Stimulated activated CD4-positive, alpha-beta T cell treated with anti-CD3 and anti-CD28 coated beads, Interleukin-2, amount 100 ng/mL, for 48 hours (primary cell): ENCODE measurements at places on chromosomes 3 and 15.

- no peak for DNase-seq
Measured at GRCh38 chr3:152595975-152596821, 238.7 kb upstream of the P2RY1 start.

- DNase-seq, result no peak
Measured at GRCh38 chr3:101719604-101720185, 4.7 kb upstream of the CEP97 start.

DNA sequence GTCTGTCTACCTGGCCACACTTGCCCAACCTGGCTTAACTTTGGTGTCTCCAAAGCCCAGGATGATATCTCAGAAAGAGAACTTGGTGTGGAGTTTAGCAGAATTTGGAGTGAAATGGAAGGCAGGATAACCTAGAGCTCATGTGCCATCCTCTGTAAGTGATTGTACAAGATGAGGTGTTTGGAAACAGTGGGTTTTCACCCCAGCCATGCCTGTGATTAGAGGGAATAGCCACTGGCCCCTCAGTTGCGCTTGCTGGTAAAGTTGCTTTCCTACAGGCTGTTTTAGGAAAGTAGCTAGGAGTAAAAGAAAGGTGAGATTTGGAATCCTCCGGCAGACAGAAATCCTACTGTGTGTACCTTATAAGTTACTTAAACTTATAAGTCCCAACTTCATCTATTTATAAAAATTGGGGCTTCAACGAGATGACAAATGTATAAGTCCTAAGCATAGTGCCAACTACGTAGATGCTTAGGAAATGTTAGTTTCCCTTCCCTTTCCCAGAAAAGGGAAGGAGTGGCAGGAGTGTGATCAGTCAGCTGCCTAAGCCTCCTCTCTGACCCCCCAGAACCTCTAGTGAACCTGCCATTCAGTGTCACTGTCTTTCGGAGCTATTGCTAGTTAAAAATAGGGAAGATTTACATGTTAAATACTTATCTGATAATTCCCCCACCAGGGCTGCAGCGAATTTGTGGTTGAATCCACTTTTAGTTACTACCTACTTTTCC lies 13.4 kb upstream of the BMF start:
- DNase-seq, result no peak

GRCh38 chr15:96339619-96340347 lies 9.3 kb downstream of the NR2F2 start:
- no peak for DNase-seq

DNA sequence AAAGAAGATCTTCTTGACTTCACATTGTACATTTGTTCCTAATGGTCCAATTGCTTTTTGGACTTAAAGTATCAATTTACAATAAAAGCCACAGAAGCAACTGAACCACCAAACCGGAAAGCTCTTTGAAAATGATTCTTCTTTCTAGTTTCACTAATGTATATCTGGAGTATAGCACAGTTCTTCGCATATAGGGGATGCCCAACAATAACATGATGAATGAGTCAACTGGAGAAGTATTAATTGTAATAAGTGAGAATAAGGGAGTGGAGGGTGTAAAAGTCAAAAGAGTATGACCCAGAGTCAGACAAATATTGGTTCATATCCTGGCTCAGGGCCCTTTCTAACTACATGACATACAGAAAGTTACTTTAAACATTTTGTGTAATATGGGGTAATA lies 425.2 kb downstream of the ZBTB20 start:
- no peak for DNase-seq

DNA sequence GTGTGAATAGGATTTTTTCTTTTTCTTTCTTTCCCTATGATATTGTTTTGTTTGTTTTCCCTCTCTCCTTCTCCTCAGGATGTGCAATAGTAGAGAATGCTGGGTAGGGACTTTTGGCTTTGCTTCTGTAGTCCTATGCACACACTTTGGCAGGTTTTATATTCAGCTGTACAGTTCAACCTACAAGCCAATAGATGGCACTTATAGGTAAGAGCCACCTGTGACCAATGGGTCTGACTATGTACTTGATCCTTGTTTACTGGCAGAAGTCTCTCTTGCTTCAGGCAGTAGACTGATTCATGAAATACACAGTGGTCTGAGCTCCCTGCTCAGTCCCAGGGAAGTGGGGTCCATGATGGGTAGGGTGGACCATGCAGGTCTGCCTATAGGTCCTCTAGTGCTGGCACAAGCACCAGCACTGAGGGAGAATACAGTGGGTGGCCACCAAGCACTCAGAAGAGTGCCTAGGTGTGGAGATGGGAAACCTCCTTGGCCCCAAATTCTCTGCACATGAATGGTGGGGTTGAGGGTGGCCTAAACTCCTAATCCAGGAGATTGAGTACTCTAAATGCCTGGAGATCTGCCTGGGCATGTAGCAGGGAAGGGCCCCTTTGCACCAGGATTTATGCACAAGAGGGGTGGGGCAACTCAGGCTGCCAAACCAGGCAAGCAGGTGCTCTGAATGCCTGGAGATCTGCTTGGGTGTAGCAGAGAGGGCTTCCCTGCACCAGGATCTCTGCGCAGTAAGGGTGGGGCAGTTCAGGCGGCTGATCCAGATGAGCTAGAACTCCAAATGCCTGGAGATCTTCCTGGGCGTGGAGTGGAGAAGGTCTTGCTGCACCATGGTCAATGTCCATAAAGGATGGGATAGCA lies 176.1 kb downstream of the DOCK3 start:
- DNase-seq, result no peak

- no peak for DNase-seq
Measured at GRCh38 chr3:47014036-47014435, 34.6 kb downstream of the NBEAL2 start.

GRCh38 chr15:77604973-77605372 lies 27.7 kb downstream of the LINGO1 start:
- no peak for DNase-seq

DNA sequence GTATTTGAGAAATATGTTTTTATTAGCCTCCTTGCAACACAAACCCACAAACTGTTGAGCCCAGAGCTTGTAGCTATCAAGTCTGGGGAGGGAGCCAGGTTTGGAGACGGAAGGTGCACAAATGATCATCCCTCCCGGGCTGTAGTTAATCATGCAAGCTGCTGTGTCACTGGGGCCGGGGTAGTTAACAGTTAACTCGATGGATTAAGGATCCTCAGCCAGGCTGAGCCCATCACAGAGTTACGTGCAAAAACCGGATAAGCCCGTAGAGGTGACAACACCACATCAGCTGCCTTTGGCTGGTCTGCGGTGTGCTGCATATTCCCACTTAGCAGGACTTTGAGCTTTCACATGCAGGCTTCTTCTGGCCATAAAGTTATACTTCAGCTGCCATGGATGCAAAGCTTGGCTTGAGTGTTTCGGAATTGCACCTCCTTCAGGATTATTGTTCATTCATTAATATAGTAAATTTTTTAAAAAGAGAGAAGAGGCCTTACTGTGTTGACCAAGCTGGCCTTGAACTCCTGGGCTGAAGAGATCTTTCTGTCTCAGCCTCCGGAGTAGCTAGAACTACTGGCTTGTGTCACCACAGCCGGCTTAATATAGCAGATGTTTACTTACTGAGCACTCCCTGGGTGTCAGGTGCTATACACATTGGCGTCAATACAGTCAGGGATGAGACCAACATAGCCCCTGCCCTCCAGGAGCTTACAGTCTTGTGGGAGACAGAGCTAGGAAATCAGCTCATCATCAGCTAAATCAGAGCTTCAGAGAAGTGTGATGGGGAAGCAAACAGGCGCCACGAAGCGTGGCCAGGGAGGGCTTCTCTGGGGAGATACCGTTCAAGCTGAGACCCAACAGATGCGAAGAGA lies 226.8 kb upstream of the BHLHE40 start:
- DNase-seq, result no peak

GRCh38 chr15:78715930-78716329 lies 74.9 kb upstream of the CHRNB4 start:
- DNase-seq, result no peak

DNA sequence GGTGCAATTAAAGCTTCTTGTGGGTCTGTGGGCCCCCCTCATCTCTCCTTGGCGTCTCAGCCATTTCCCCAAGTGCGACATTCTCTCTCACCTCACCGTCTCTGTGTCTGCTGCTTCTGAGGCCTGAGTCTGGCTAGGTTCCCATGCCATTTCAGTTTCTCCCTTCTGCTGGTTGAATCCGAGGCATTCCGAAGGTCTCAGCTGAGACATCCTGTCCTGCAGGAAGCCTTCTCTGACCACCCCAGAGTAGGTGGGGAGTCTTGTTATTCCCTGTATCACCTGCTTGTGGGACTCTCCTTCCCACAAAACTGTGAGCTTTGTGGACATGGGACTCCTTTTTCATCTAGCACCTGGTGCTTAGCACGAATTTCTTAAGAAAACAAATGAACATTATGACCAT lies 78.3 kb downstream of the ASB7 start:
- no peak for DNase-seq

DNA sequence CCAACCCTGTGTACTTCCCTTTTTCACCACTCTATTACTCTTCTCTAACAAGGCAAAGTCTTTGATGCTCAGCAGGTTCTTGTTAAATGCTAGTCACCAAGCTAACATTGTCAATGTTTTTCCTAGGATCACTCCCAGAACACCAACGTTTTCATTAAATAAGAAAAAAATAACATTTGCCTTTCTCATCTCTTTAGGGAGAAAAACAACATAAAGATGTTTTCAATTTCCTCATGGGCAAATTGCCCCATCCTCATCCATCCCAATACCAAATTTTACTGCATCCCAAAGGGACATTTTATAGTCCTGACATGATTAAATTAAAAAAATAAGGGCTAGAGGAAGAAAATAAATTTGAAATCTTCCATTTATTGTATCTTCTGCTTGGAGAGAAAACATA lies 106.5 kb downstream of the SUCNR1 start:
- no peak for DNase-seq

DNA sequence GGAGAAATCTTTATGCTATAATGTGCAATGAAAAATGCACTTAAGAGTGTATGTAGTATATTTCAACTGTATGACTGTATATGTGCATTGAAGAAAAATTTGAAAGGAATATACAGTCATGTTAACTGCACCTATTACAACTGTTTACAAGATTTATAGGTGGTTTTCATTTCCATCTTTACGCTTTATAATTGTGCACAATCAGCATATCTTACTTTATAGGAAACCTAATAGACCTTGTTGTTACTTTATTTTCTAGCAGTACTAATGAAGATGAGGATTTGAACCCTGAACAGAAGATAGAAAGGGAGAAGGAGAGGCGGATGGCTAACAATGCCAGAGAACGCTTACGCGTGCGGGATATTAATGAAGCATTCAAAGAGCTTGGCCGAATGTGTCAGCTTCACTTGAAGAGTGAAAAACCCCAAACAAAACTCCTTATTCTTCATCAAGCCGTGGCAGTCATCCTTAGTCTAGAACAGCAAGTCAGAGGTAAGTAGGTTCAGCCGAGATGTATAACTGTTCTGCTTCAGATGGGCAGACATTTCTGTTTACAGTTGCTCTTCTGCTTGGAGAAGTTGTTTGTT lies 103.4 kb upstream of the CGNL1 start:
- DNase-seq, result no peak

DNA sequence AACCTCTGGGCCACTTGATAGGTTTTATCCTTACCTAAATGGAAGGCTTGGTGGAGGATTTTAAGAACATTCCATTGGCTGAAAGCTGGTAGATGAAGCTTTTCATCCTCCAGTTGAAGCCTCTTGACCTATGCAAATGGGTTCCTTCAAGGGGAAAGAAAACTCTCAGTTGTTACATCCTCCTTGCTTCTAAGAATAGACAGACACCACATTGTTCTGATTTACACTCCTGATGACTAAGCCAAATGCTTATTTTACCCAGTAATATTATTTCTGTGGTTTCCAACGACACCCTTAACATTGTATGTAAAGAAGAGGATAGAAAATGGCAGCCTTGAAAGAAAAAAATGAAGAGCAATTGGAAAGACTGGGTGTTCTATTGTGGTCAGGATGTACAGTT lies 480.5 kb downstream of the OTOL1 start:
- DNase-seq, result no peak

DNA sequence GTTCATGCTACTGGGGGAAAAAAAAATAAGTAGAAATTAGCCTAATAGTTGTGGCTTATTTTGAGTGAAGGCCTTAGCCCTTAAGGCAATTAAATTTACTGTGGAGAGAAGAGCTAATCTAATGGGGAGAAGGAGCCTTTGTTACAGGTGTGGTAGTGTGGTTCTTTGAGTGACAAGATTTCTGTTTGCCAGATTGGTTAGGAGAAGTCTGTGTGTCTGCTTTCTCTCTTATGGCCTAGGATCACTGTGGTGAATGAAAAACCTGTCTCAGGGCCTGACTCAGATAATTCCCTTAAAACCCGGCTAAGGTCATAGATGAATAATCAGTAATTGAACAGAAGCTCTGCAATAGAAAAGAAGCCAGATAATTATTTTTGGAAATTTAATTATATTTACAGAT lies 27.0 kb downstream of the OPA1 start:
- DNase-seq, result no peak

DNA sequence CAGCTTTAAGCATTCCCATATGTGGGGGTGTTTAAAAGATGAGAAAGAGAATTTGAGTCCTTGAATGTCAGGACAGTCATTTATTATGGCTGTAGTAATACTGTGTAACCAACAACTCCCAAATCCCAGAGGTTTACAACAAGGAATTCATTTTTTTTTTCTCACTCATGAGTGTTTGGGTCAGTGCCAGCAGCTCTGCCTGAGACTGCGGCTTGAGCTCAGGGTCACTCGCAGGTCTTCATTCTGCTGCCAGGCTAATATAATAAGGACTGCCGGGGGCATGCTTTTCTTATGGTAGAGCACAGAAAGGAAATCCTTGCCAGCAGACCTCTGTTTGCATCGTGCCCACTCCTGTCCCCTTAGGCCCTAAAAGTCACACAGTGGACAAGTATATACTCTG lies 277.9 kb upstream of the LMCD1 start:
- DNase-seq, result no peak

- no peak for DNase-seq
Measured at GRCh38 chr3:156812521-156813335, 13.4 kb upstream of the LEKR1 start.

DNA sequence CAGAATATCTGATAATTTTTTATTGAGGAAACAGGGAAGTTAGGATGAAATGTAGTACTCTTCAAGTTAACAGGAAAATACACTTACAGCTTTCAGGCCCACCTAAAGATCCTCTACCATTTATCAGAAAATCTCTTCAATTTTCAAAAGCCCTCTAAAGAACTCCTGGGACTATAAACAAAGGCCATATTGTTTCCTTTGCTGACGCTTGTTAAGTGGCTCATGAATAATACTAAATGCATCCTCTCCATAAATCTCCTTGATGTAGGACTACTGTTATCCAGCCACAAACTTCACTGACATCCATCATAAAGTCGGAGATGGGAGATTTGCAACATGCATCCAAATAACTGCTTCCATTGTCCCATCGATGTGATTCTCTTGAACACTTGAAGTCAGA lies 326.5 kb downstream of the ZIC1 start:
- no peak for DNase-seq

- no peak for DNase-seq
Measured at GRCh38 chr15:38707802-38708671, 143.4 kb upstream of the RASGRP1 start.

- DNase-seq, result no peak
Measured at GRCh38 chr3:78101384-78101783, 1061.5 kb downstream of the ROBO2 start.
